ENCODE measurements at places on chromosomes 1 and 21.
A peak's percentile ranks its signal among the peaks of the same experiment; 100 is the strongest.

DNA sequence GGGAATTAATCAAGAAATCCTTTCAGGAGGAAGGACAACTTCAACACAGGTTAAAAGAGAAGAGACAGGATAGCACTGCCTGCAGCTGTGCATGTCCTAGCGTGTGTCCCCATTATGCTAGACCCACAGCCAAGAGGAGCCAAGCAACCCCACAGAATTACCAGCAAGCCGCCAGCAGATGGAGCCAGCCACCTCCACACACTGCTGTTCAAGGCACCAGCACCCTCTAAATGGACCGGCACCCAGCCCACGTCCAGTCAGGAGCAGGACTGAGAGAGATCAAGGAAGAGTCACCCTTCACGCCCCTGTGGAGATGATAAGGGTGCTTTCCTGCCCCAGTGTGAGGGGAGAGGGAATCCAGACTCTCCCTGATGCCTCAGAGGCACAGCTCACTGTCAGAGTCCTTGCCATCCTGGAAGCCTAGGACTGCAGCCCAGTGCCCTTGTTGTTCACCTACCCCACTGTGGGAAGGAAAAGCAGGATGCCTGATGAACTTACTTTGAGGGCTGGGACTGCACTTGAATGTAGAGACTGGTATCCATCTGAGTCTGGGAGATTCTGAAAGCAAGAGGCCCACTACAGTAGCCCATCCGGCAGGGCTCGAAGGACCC, 37.1 kb upstream of the CTTNBP2NL start:
- DNase-seq: peak; percentile 77

- DNase-seq: peak; percentile 17
Measured at GRCh38 chr1:64543831-64544230, 73.9 kb downstream of the CACHD1 start.

GRCh38 chr1:226629210-226629895, 80.8 kb downstream of the STUM start:
- no peak for DNase-seq

DNA sequence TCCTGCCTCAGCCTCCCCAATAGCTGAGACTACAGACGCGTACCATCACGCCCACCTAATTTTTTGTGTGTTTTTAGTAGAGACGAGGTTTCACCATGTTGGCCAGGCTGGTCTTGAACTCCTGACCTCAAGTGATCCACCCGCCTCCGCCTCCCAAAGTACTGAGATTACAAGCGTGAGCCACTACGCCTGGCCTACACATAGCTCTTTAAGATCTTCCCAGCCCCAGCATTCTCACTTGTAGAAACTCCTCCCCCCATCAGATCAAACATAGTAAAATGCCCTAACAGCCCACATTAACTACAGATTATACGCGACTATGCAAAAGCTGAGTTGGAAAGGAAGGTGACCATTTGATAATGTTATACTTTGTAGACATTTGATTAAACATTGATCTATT, 634.8 kb downstream of the MATN1 start:
- no peak for DNase-seq

DNA sequence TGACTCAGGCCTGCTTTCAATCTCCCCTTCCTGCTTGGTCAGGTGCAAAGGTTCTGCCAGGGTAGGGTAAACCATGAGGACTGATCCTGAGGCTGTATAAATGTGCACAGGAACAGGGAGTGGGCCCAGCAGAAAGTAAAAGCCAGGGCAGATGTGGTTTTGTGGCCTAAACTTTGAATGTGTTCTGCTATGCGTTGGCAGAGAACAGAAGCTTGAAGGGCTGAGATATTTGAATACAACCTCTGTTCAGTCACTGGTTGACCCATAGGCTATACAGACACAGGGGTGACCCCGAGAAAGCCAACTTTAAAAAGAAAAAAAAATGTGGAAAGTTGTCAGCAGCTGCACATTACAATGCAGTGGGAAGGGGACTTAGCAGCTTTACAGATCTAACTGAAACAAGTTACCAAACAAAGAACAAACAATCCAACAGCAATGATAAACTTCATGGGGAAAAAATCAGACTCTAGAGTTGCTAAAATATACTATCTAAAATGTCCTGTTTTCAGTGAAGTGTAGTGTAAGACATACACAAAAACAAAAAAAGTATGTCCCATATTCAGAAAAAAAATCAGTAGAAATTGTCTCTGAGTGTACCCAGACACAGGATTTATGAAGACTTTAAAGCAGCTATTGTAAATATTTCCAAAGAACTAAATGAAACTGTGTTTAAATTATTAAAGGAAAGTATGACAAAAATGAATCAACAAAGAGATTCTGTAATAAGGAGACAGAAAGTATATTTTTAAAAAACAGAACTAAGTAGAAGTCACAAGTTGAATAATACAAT, 216.1 kb downstream of the RPS6KC1 start:
- no peak for DNase-seq

DNA sequence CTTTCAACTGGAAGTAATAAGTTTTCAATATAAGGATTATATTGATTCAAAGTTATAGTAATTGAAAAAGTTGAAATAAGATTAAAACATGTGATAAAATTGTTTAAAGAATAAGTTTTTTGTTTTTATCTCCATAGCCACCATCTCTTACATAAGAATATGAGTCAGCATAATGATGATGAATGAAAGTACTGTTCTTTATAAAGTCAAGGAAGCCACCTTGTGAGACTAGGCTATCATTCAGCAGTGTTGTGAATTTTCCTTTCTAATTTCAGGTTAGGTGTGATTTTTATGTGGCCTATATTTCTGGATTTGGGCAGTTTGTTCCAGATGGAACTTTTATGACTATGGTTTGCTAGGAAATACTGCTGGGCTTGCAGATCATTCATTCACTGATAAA, 22.4 kb upstream of the ASB17 start:
- no peak for DNase-seq

GRCh38 chr1:107514841-107515240, 374.0 kb downstream of the NTNG1 start:
- no peak for DNase-seq

- DNase-seq: no peak
Measured at GRCh38 chr1:7493711-7494454, 277.2 kb upstream of the VAMP3 start.

GRCh38 chr1:28163496-28164161, 12.9 kb downstream of the PTAFR start:
- DNase-seq: no peak

- DNase-seq: no peak
Measured at GRCh38 chr1:63276624-63277023, 45.7 kb upstream of the FOXD3 start.

- DNase-seq: no peak
Measured at GRCh38 chr21:33268737-33269441, 2.7 kb downstream of the IL10RB start.

- peak; percentile 31 for DNase-seq
Measured at GRCh38 chr1:168430321-168430720, 113.5 kb downstream of the XCL2 start.

- DNase-seq: no peak
Measured at GRCh38 chr1:43557744-43558245, 27.1 kb downstream of the PTPRF start.

DNA sequence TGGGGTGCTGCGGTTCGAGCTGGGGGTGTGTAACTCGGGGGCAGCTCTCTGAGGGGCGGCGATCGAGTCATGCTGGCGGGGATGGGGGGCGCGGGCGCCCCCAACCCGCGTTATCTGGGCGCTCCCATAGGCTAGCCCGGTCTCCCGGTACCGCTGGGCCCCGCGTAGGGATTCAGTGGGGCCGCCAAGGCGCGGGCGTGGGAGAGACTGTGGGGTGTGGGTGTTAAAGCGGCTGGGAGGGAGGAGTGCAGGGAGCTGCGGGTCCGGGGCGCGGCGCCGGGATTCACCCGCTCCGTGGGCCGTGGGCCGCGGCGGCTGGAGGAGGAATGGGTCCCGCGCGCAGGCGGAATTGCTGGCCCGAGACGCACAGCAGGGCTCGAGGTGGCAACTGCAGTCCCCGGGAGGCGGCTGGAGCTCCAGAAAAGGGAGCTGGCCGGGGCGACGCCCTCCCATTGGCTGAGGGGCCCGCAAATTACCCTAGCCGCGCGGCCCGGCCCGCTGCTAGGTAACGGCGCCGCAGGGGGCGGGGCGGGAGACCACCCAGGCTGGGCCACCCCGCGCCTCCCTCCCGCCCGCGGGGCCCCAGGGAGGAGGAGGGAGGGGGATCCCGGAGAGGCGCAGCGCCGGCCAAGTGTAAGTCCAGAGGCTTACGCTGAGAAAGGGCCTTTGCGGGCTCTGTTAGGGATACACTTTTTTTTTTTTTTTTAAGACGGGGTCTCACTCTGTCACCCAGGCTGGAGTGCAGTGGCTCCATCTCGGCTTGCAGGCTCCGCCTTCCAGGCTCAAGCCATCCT, at the start of gene PTCH2:
PTCH2 (minus strand) TSS at position 392 of the 794 bp plus-strand sequence; CDS start at position 71, 321 bp downstream.
- DNase-seq: peak; percentile 74

- DNase-seq: no peak
Measured at GRCh38 chr21:28754862-28755261, 237.8 kb downstream of the LTN1 start.

DNA sequence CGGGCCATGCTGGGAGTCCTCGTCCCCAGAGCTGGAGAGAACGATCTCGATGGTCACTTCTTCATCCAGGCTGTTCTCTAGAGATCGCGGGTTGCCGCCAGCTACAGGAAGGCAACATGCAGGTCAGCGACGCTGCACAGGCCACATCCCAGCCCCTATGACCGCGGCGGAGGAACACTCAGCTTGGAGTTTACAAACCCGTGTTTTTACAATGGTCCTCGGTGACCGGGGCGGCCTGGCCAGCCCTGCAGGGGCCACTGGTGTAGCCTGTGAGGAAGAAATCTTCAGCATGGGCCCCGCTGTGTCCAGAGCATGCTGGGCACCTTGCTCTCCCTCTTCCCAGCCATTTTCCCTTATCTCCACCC, 30.5 kb downstream of the ZNF496 start:
- no peak for DNase-seq

DNA sequence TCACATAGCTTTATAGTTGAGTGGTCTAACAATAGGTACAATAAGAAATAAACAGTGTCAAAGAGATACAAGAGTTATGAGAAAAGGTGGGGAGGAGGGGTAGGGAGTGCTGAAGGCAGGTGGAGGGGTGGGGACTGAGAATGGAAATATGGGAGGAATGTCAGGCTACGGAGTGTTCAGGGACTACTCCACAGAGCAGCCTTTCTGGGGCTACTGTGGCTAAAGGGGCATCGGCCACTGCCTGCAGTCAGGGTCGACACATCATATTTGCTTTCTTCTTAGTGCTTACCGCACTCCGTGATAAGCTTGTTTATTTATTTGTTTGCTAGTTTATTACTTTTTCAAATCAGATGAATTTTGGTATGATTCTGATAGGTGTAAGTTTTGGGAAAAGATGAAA, 34.4 kb upstream of the CRNN start:
- no peak for DNase-seq

GRCh38 chr1:171506525-171507304, 21.4 kb downstream of the PRRC2C start:
- DNase-seq: no peak

GRCh38 chr1:89820422-89821321, at the start of gene LRRC8D:
Gene LRRC8D (plus strand): TSS chr1:89821032. CDS start chr1:89933069, 112,037 bp downstream.
- DNase-seq: peak; percentile 88

DNA sequence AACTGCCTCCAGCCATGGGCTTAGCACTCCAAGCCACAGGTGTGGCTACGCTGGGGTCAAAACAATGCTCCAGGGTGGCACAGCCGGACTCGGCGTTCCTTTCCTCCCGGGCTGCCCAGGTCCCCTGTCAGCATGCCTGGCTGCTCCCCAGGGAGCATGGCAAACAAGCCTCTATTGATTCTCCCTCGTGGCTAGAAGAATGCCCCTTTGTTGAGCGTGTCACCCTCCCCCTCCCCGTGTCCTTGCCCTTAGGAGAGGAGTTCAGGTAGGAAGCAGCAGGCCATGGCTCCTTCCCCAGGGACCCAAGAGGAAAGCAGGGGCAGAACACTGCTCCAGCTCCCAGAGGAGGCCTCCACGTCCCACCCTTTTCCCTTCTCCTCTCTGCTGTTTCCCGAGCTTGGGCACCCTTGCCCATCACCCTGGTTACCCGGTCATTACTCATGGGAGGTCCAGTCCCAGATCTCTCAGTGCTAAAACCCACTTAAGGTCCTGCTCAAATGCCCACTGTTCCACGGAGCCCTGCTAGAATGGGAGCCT, 57.4 kb upstream of the CITED4 start:
- no peak for DNase-seq

GRCh38 chr1:54844564-54844963, 42.4 kb downstream of the DHCR24 start:
- no peak for DNase-seq

DNA sequence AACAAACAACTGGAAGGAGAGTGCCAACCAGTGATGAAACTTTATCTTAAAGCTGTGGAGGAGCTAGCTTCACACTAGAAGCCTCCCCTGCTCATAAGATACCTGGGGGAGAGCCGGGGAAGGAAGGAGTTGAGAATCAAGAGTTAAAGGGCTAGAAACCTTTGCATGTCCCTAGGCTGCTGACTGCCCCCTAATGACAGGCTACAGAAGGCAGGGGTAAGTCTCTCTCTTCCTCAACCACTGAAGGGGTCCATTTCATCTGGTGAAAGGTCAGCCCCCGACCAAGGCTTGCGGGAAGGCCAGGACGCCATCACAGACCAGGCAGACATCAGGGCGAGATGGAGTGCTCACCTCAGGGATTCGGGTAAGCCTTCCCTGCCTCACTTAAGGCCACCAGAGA, 65.6 kb upstream of the GRHL3 start:
- no peak for DNase-seq

DNA sequence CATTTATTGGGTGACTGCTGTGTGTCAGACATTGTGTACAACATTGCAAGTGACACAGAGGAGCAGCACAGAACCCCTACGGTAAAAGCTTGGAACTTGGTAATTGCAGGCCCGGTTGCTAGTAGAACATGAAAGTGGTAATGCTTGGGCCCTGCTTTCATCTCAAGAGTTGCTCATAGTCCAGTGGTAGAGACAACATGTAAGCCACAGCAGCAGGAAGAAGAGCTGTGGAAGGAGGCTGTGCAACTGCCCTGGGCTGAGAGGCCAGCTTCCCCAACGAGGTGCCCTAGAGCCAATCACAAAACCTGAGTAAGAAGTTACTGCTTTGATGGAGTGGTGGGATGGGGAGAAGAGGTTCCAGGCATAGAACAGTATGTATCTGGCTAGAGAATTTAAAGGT, 18.4 kb downstream of the CNIH4 start:
- DNase-seq: no peak

GRCh38 chr1:222790115-222790514, 24.7 kb upstream of the DISP1 start:
- no peak for DNase-seq

DNA sequence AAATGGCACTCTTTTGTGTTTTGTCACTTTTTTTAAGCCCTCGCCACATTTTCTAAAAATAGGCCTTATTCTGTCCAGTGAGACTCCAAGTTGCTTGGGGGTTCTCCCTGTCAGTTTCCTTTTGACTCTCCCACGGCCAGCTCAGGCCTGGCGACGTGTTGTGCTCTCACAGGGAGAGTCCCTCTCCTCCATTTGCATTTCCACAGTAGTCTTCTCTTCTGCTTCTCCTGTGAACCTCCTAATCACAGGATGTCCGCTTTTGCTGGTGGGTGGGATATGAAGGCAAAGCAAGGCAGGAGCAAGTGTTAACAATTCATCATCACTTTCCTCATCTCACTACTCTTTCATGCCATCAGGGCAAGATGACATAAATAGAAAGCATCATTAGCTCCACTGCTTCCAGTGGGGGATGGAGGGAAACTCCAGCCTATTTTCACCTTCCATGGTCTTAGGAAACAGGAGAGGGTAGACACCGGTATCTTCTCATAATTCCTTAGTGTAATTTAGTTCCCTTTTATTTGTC, 99.8 kb downstream of the INTS7 start:
- DNase-seq: no peak

- DNase-seq: peak; percentile 18
Measured at GRCh38 chr1:169604781-169605560, 18.7 kb upstream of the F5 start.

GRCh38 chr1:112803906-112804762, 89.0 kb upstream of the PPM1J start:
- peak; percentile 52 for DNase-seq

Data from left ventricle myocardium inferior (tissue), 1 donor.